Gastrocnemius medialis (tissue), 4 donors: ENCODE measurements at places on chromosomes 13 and 19.

- no peak for DNase-seq
These were observed 2.2 kb downstream of the BST2 start for GRCh38 chr19:17402982-17403855.

DNA sequence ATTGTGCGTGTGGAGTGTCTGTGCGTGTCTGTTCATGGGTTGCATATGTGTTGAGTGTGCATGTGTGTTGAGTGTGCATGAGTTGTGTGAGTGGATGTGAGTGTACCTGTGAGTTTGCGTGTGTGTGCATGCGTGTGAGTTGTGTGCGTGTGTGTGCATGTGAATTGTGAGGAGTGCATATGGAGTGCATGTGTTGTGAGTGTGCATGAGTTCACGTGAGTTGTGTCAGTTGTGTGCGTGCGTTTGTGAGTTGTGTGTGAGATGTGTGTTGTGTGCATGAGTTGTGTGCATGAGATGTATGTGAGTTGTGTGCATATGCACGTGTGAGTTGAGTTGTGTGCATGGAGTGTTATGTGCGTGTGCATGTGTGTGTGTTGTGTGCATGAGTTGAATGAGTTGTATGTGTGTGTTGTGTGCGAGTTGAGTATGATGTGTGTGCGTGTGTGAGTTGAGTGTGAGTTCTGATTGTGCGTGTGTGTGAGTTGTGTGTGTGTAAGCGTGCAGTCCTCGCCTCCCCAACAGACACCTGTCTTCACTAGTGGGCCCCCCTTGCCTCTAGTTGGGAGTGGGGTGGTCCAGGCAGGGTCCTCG, 29.3 kb downstream of the TFDP1 start:
- no peak for DNase-seq

GRCh38 chr13:73900591-73900990, 233.6 kb downstream of the KLF12 start:
- no peak for DNase-seq

- no peak for DNase-seq
These were observed 287.9 kb upstream of the NBEA start for GRCh38 chr13:34654203-34654602.
